PC-9 (cell line): ENCODE measurements at places on chromosomes 5 and 9. TPM values are rescaled to one million over a fixed set of nuclear protein-coding genes. Genes with fewer than 3 reads are reported as not detected.

NR4A3 gene
- not detected in 2 replicates for total RNA-seq

- DNase-seq = no peak
These were observed 111.7 kb upstream of the MSX2 start for GRCh38 chr5:174612686-174613085.

DNA sequence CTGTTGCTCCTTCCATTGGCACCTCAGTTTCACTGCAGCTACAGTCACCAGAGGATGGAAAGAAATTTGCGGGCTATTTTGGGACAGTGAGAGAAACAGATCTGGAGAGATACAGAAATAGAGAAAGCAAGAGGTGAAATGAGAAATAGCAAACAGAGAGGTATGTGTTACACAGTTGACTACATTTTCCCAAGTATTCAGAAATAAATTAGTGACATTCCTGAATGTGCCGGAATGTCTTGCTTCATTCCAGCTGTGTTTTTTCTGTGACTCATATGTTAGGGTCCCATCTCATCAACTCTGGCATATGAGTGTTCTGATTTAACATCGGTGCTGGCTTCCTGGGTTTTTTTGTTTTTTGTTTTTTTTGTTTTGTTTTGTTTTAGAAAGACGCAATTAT, 63.8 kb upstream of the ZNF462 start:
- DNase-seq = peak; percentile 71

- DNase-seq = no peak
These were observed 789 bp downstream of the COL27A1 start for GRCh38 chr9:114155995-114156656.

- no peak for DNase-seq
These were observed 38.5 kb downstream of the CERT1 start for GRCh38 chr5:75472973-75473372.

- no peak for DNase-seq
These were observed 149.5 kb downstream of the C9orf50 start for GRCh38 chr9:129471201-129472019.

- no peak for DNase-seq
These were observed 2.4 kb downstream of the TMOD1 start for GRCh38 chr9:97503862-97504210.

- no peak for DNase-seq
These were observed 462.6 kb downstream of the ENC1 start for GRCh38 chr5:74177961-74178360.

IL9 gene
- total RNA-seq = not detected in 2 replicates

POMT1 gene
- 35.3 and 45.8 TPM in 2 replicates for total RNA-seq

GRCh38 chr5:36301858-36302603, at the start of gene RANBP3L:
TSS of gene RANBP3L (minus strand) at chr5:36301902. CDS start at chr5:36301416, 486 bp downstream.
- no peak for DNase-seq

FOXD4L6 gene
- total RNA-seq = 0.20 TPM in 1 of 2 replicates, not detected in the other

BOD1 gene
- total RNA-seq = 62.2 and 73.2 TPM in 2 replicates

DNA sequence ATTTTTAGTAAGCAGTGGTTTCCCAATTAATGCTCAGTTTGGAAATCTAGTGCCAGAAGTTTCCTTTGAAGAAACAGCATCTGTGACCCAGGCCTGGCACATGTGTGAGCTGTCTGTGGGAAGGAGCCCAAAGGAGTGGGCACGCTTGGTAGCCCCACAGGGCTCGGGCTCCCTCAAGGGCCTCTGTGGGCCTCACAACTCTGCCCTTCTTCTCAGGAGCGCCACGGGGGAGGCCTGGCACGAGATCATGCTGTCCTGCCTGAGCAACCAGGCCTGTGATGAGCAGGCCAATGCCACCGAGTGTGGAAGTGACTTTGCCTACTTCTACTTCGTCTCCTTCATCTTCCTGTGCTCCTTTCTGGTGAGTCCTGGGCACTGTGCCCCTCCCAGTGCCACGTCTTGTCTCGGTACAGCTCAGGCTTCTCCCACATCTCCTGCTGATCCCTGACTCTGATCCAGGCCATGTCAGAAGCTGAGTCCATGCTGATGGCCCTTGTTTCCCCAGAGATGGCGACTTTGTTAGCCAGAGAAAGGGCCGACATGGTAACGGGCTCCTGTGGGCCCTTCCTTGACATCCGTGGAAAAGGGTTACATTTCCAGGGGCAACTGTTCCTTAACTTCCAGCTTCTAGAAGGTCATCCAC, 200.4 kb downstream of the CACNA1B start:
- DNase-seq = no peak

GRCh38 chr5:72572236-72572765, 65.1 kb upstream of the ZNF366 start:
- no peak for DNase-seq

IFNA21 gene
- total RNA-seq = not detected in 2 replicates

DNA sequence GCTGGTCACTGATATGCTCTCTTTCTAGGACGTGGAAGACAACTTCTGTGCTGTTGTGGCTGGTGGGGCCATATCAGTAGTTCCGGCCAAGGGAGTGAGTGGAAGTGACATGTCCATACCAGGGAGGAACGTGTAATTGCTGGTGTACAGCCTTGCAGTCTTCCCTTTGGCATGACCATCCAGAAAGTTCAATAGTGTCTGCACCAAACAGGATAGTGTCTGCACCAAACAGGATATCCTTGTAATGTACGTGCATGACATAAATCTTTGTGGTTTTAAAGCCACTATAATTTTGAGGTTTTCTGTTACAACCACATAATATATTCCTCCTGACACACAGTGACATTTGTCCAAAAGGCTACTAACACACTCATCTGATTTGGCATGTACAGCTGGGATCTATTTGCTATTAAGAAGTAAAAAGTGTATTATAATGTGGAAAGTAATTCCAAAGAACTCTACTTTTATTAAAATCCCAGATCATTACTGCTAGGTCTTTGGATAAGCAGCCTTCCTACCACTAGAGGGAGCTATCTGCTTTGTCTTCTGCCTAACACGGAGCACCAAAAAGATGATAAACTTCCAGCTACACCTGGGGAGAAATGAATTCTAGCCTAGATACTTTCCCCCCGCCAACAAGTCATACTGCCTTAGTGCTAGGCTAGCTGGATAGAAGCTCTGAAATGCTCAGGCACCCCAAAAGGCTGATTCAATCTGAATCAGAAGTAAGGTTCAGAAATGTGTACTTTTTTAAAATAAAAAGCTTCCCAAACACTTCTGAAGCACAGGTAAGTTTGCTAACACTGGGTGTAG, 52.7 kb downstream of the RNF145 start:
- DNase-seq = peak; percentile 38

CDH12 gene
- total RNA-seq = not detected in 2 replicates

DNA sequence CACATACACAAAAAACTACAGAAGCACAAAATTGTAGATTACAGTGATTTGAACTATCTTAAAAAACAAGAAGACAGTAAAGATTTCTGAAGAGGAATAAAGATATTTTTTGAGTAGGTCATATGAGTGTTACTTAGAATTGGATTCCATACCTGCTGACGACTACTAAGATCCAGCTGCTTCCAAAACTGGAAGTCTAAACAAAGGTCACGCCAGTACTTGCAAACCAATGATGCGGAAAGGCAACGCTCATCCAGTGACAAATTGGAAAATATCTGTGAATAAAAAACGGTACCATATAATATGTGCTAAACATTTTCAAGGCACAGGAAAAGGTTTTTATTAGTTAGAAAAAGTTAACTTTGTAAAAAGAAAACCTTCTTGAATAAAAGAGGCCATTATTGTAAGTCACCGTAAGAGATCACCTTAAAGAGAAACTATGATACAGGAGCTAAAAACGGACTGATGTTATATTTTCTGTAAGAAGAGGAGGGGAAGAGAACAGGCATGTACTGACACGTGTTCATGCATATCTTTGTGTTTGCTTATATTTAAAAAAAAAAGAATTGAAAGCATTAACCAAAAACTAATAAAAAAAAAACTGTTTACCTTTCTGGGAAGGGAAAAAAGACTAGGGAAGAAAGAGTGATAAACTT, 14.1 kb downstream of the FBXL17 start:
- DNase-seq = no peak

DNA sequence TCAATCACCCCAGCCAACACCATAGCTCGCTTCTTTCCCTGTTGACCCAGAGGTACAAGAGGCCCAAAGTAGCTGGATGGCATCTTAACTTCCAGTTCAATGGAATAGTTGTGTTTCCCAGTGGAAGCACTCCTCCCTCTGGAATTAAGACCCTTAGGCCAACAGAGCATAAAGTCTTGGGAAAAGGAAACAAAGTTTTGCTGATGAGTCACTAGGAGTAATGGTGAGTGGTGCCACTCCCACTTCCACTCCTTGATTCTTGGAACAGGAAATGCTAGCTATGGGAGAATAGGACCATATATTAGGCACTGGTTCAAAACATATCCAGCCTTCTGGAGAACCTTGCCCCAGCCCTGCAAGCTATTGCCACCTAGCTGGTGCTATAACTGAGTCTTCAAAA, 44.7 kb upstream of the LMX1B start:
- no peak for DNase-seq
